ENCODE measurements at places on chromosomes 12 and 14.

- DNase-seq = no peak
Measured at GRCh38 chr12:39033782-39034181, 128.4 kb upstream of the CPNE8 start.

DNA sequence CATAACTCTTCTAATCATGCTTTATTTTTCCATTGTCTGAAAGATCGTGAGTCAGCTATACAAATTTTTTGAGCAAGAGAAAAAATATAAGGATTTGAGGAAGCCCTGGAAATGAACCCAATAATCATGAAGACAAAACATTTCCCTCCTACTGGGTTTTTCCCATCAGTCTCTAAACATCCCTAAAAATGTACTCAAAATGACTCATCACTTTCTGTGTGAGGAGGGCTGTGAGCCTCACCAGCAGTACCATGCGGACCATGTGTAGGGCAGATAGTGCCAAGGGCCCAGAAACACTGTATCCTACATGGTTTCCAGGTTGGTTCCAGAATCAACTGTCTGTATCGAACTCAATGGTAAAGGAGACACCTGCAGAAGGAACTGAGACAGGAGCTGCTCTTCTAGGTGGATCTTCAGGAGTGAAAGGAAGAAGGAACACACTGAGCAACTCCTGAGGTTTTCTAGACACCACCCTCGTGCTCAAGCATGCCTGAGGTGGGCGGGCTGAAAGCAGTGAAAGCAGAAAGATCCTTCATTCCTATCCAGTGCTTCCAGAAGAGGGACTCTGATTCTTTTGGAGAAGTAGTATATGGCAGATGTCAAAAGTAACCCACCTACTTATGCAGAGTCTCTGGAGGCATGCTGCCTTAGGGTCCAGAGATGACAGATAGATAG is 48.6 kb upstream of the RHOJ start:
- DNase-seq = no peak

- DNase-seq = no peak
Measured at GRCh38 chr12:3718100-3718499, 34.8 kb downstream of the CRACR2A start.

DNA sequence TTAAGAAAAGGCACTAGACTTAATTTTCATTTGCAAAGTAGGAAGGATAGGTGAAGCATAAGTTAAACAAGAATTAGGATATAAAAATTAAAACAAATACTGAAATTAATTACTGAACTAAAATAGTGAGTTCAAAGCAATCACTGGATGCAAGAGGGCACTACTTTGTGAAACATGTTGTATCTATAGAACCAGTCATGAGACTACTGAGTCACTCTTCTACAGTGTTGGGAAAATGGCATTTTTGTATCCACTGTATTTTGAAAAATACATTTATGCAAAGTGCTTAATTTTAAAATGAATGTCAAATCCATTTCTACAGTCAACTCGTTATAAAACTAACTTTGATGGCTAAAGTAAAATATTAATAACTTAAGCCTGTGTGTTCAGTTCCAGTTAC is 47.9 kb downstream of the SEL1L start:
- DNase-seq = no peak

- DNase-seq = no peak
Measured at GRCh38 chr12:32069071-32069470, 37.6 kb upstream of the BICD1 start.

DNA sequence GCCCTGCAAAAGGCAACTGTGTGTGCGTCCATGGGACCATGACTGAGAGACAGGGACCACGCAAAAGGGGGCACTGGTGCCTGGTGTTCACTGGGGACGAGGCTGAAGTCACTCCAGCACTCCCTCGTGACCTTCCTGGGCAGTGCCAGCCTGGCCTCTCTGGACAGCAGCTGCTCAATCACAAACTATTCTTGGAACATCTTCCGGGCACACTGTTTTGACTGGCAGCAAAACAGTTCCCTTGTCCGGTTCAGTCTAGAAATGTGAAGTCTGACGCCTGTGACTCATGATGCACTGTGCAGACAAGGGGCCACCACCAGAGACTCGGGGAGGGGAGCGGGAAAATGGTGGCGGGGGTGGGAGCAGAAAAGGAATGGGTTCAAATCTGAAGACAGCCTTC is 20.8 kb downstream of the SNRNP35 start:
- no peak for DNase-seq

GRCh38 chr12:46908236-46908935 is 82.6 kb upstream of the SLC38A4 start:
- DNase-seq = no peak

DNA sequence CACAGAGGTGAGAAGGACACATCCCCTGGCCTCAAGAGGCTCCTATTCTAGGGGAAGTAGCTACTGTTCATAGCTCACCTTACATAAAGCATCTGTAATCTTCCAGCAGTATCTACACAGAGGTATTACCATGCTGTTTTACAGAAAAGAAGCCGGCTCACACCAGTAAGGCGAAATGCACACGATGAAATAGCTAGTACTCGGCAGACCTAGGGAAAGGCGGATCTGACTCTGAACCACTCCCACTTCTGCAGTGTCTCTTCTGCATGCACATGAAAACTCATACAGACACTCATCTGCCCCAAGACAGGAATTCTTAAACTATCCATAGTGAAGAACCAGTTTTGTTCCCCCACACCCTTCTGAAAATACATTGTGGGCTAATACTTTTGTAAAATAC is 73.6 kb downstream of the IQSEC3 start:
- DNase-seq = no peak

DNA sequence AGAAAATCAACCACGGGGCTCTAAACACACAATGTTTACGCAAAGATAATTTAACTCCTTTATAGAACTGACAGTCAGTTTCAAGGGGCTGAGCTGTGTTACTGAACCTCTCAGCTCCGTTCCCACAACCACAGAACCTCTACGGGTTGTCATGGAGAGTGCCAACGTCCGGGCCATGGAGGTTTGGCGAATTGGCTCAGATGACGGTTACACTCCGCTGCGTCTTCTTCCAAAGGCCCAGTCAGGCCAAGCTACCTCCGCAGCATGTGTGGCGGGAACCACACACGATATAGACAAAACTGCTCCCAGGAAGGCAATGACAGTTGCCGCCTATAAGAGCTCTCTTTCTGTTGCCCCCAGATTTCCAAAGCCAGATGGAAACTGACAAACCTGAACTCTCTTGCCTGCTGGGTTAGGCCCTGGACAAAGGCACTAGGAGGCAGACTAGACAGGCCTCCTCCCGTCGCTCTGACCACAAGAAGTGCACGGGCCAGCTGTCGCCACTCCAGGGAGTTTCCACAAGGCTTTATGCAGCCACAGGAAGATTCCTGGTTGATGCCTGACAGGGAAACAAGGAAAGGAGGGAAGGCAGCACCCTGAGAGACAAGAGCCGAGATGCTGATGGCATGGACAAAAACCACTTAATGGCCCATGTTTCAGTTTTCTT is 30.3 kb downstream of the CCDC88C start:
- DNase-seq = no peak

DNA sequence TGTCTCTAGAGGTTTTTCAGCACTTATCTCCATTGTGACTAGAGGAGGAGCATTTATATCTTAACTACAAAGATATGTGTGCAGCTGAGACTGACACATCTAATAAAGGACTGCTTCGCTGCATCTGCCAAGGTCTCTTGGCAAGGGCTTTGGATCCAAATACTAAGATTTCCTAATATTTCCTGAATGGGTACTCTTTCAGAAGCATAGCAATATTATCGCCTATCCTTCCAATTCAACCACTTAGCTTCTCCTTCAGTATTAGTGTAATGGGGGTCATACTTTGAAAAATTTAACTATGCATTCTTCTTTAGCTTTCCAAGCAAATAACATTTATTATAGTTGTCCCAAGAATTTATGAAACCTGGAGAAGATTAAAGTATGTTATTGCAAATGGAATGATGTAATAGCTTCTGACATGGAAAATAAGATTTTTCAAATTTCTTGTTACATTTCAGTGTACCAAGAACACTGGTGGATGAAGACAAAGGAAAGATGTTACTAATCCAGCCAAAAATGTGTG is 243.0 kb upstream of the PDE3A start:
- DNase-seq = no peak

GRCh38 chr12:11695321-11695720 is 45.8 kb downstream of the ETV6 start:
- DNase-seq = no peak

- no peak for DNase-seq
Measured at GRCh38 chr14:80636071-80636470, 305.5 kb downstream of the CEP128 start.

DNA sequence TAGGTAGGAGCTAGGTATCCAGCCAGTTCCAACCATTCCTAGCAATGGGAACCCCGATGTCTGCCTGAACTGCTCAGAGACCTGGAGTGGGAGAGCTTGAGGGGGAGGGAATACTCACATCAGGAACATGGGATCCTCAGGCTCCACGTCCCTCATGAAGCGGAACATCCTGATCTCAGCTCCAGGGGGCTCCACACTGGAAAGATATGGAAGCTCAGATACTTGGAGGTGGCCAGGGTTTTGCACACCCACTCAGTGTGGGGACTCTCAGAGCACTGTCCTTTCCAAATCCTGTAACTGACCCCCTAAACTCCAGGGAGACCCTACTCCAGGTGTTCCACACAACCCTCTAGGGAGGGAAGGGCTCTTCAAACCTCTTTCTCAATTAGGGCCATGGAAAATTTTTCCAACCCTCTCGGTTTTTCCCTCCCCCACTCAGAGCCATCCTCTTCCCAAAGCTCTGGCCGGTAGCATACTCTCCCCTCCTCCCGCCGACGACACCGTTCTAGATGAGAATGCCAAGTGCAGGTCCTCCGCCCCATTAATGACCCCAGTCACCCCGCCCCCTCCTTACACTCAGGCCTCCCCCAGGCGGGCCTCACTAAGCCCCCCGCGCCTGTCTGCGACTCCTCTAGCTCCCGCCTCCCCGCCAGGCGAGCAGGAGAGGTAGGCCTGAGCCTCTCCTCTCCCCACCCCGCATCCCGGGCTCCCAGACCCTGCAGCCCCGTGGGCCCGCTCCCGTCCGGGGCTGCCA is 597 bp downstream of the MLF2 start:
- DNase-seq = no peak

DNA sequence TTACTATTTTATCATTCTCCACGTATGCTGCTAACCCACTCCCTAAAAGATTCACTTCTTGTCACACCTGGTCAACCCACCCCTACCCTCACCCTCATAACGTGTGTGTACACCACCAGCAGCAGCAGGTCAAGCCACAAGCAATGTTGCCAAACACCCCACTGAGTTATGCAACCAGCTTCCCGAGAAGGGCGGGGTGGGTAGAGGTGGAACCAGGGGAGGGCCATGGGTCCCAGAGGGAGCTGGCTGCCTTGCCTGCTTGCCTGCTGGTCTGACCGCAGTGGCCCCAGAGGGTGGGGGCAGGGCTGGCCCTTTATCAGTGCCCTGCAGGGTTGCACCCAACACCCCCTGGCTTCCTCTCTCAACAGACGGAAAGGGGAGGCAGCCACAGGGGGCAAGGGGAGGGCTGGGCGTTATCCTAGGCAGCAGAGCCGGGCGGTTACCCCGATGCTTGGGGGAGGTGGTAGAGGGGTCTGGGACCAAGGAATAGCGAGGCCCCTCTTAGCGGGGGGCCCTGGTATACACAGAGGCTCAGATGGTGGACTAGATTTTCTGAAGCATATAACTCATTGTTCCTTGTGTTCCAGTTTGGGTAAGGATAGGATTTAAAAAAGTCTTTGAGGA is 3.5 kb upstream of the NFE2 start:
- no peak for DNase-seq

GRCh38 chr12:15155271-15155670 is 65.9 kb downstream of the RERG start:
- DNase-seq = no peak

DNA sequence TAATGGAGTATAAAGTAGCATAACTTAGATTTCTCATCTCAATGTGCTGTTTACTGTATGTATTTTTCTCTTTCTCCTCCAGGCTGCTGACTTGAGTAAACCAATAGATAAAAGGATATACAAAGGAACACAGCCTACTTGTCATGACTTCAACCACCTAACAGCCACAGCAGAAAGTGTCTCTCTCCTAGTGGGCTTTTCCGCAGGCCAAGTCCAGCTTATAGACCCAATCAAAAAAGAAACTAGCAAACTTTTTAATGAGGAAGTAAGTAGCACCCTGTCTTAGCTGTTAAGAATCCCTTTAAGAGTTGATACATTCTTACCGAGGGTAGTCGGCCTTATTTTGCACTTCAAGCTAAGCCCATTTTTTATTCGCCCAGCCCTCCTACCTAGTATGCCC is 55.2 kb downstream of the WDR20 start:
- DNase-seq = no peak

DNA sequence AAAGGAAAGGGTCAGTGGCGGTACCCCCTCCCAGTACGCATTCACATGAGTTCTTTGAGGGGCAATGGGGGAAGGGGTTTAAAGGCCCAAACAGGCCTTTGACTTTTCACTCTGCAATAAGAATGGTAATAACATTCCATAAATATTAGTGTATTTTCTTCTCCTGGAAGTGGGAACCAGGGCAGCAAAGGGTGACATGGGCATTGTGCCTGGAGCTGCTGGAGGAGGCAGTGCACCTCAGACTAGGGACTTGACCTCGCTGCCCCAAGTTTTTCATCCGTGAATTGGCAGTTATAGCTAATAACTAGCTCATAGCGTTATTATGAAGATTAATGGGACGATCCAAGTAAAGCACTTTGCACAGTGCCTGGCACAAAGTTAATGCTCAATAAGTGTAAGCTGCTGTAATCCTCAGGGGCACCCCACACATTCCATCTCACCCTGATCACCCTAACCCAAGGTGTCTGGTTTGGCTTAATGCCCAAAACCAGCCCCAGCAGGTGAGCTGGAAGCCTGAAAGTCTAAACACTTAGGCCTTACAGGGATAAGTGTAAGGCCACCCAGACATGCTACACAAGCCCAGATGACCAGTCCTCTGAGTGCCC is 2.8 kb upstream of the KCNH3 start:
- no peak for DNase-seq

GRCh38 chr12:1875608-1876007 is 42.8 kb downstream of the CACNA2D4 start:
- no peak for DNase-seq

DNA sequence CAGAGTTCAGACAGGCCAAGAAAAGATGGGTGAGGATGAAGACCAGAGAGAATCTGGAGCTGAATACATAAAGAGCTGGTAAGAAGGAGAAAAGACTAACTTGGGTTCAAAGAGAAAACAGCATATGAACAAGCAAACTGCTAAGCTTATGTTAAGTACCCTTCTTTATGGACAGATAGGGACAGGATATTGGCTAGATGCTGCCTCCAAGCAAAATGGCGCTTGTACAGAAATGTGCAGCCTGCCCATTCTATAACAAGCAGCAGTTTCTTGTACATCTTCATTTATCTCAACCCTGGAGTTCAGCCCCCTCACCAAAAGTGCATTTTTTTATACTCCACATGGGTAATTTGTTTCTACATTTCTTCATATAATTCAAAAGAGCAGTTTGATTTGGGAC is 184.5 kb downstream of the RMST start:
- no peak for DNase-seq

- no peak for DNase-seq
Measured at GRCh38 chr14:53952533-53952932, 4.1 kb downstream of the BMP4 start.

GRCh38 chr12:29750131-29750927 is 33.4 kb downstream of the TMTC1 start:
- peak; percentile 17 for DNase-seq

All from GM06990 (cell line).